ENCODE measurements at places on chromosomes 2 and 18.

GRCh38 chr18:31487246-31488015 is 10.5 kb upstream of the DSG2 start:
- DNase-seq, result no peak

GRCh38 chr2:39875914-39876267 is 96.8 kb upstream of the THUMPD2 start:
- no peak for DNase-seq

GRCh38 chr2:67719351-67719750 is 322.2 kb downstream of the ETAA1 start:
- no peak for DNase-seq

- no peak for DNase-seq
These were observed 45.3 kb upstream of the IL1R2 start for GRCh38 chr2:101946372-101947039.

DNA sequence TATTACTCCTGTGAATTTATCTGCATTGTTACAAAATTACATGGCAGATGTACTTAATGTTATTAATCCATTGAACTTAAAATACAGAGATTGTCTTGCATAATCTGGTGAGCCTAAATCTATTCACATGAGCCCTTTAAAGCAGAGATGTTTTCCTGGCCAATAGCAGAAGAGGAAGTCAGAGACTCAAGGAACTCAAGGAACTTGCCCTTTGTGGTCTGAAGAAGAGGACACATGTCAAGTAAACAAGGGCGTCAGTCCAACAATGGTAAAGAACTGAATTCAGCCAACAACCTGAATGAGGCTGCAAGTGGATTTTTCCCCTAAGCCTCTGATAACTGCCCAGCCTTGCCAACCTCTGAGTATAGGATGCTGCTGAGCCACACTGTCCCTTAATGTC is 356.3 kb upstream of the PKDCC start:
- no peak for DNase-seq

GRCh38 chr18:22742409-22742808 is 190.7 kb upstream of the RBBP8 start:
- DNase-seq, result no peak

GRCh38 chr2:138814123-138814898 is 34.1 kb upstream of the NXPH2 start:
- no peak for DNase-seq

- DNase-seq, result no peak
These were observed 364.8 kb upstream of the GALNT5 start for GRCh38 chr2:156892467-156893281.

- DNase-seq, result no peak
These were observed 33.5 kb upstream of the ZNF512 start for GRCh38 chr2:27549303-27549702.

GRCh38 chr2:42792087-42792582 is 248 bp downstream of the HAAO start:
- no peak for DNase-seq

DNA sequence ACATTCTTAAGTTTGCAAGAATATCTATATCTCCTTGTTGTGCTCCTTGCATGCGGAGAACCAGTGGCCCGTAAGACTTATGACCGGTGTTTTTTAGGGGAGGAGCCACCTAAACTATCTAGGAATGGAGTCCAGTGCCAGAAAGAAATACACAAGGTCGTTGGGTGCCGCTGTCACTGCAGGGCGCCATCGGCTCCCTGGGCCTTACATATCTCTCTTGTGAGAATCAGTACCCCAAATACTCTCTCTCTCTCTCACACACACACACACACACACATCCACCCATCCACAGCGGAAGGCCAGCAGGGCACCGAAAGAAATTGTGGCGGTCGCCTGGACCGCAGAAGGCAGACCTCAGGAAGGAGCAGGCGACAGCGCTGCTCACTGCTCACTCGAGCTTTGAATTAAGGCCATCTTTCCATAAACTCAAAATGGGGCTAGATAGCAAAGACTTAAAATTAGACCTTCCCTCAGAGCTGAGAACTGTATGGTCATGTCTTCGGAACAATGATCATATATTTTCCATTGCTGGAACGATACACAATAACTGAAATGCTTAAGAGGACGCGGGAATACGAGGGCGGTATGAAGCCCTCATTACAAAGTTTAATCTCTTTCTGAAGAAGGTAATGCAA is 10.4 kb downstream of the NR4A2 start:
- no peak for DNase-seq

Measured in spleen (tissue), 13 donors.